ENCODE measurements at places on chromosomes 3 and 15. TPM values are rescaled to one million over a fixed set of nuclear protein-coding genes. Genes with fewer than 3 reads are reported as not detected.

The RASA2 gene
- total RNA-seq: 9.2 TPM

The NANOGP8 gene
- total RNA-seq: not detected

The MASP1 gene
- 0.43 TPM for total RNA-seq

The XXYLT1 gene
- 19.7 TPM for total RNA-seq

The PAQR9 gene
- total RNA-seq: not detected

The EPHB3 gene
- 0.09 TPM for total RNA-seq

All from dermis lymphatic vessel endothelial cell (primary cell).